Fibroblast of skin of scalp (primary cell): ENCODE measurements at places on chromosomes 4 and X.

DNA sequence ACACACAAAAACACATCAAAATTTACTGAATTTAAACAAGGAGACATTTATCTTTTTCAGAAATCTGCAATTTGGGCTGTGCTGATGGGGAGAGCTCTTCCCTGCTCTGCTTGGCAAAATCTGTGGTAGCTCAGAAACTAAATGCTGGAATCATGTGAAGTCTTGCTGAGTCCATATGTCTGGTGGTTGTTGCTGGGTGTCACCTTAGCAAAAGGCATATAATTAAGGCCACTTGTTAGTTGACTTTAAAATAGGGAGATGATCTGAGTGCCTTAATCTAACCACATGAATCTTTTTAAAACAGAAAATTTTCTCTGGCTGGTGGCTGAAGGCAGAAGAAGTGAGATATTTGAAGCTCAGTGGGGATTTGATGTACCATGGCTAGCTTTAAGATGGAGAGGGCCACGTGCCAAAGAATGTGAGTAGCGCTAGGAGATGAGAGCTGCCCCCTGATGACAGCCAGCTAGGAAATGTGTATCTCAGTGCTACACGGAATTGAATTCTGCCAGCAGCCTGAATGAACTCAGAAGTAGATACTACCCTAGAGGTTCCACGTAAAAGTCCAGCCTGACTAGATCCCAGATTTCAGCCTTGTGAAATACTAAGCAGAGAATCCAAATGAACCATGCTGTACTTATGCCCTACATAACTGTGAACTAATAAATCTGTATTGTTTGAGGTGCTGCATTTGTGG is 7.6 kb upstream of the GUF1 start:
- peak; percentile 10 for DNase-seq

DNA sequence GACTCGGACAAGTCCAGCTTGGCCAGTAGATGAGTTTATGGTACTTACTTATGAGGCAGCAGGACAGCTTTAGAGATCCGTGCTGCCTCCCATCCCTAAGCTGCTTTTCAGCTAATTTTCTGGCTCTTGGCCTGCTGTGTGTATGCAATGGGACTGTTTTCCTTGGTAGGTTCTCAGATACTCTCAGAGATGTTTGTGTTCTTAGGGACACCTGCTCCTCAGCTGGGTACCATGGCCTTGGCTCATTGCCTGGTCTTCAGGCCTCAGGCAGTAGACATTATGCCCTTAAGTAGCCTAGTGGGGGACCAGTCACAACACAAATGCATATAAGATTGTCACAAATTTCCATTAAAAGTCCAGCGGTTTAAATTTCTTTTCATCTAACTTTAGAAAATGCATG is 688.0 kb downstream of the PCDH7 start:
- DNase-seq: no peak

- DNase-seq: no peak
Observed at GRCh38 chr4:95929448-95930064, 89.7 kb downstream of the PDHA2 start.

- DNase-seq: peak; percentile 11
Observed at GRCh38 chr4:39062094-39062769, at the start of gene KLHL5. KLHL5 (plus strand) TSS chr4:39062232; CDS start chr4:39062653, 421 bp downstream.

DNA sequence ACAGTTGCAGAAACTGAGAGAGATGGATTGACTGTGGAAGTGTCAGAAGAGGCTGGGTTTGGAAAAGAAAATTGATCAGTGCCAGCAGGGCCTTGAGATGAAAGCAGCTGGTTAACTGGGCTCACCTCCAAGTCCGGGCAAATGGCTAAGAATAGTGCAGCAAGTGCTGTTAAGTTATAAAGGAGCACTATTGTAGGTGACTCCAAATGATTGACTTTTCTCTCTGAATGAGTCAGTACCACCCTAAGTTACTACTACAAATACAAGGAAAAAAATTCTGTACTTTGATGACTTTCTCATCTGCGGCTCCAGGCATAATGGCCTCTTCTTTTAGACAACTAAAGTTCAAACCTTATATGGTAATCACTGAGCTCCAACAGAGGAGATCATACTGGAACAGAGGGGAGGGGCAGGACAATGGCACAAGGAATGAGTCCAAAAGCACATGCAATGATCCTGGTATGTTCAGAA is 733.4 kb upstream of the INTU start:
- peak; percentile 98 for DNase-seq

GRCh38 chr4:160019936-160020335 is 917.1 kb downstream of the RAPGEF2 start:
- DNase-seq: no peak

DNA sequence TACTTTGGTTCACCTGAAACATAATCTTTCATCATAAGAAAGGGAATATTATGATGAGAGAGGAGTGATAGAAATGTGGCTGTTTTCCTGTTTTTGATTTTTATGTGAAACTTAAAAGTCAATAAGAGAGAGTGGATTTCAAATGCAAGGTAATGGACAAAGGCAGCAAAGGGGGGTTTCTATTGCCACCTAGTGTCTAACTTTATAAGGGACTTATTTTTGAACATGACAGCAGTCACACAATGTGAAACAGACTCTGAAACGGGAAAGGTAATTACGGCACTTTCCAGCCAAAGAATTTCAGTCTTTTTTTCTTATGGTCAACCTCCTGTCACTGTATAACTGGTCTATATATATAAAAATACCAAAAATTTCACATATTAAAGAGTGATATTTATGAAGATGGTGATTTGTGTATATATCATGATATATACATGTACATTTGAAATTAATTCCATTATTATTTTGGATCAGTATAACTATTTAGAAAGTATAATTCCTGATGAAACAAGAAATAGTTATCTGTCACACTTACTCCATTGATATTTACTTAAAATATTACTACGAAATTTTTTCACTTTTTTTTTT is 127.1 kb downstream of the FBXO8 start:
- DNase-seq: peak; percentile 45

- DNase-seq: no peak
Observed at GRCh38 chrX:154121961-154122360, 22.1 kb upstream of the OPN1LW start.

DNA sequence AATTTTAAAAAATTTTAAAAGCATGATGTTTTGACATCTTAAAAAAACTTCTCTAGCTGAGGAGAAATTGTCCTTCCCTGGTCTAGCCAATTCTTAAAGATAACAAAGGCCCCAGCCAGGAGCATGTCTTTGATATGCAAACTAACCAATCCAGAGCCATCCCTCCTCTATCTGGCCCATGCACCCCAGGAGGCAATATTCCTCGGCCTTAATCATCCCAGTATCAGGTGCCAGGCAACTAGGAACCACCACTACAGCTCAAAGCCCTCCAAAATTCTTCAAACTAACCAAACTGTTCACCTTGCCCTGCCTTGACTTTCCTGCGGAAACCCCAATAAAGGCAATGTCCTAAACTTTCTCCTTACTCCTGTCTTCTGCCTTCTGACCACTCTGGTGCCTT is 97.8 kb upstream of the USP9X start:
- DNase-seq: no peak

DNA sequence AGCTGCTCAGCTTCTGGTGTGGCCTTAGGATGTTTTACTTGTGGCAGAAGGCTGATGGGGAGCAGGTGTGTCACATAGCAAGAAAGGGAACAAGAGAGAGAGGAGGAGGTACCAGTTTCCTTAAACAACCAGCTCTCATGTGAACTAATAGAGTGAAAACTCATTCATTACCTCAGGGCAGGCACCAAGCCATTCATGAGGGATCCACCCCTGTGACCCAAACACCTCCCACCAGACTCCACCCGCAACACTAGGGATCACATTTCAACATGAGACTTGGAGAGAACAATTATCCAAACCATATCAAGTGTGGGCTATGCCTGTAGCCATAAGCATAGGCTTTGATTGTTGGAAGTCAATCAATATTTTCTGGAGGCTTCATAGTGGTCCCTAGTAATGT is 56.0 kb downstream of the GSX2 start:
- DNase-seq: no peak

DNA sequence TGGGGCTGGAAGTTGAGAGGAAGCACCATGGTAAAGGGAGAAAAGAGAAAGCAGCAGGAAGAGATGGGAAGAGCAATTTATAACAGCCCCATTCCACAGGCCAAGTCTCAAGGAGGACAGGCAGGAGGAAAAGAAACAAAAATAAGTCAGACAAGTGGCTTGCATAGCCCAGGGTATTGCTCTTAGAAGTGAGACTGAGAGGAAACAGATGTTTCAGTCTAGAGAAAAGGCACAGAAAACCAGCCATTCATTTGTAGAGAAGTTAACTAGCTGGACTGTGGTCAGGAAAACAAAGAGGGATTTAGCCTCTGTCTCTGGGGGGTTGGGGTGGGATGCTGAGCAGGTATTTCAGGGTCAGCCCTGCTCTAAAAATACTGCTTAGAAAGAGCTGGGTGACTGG is 175.0 kb upstream of the ARHGEF9 start:
- no peak for DNase-seq

DNA sequence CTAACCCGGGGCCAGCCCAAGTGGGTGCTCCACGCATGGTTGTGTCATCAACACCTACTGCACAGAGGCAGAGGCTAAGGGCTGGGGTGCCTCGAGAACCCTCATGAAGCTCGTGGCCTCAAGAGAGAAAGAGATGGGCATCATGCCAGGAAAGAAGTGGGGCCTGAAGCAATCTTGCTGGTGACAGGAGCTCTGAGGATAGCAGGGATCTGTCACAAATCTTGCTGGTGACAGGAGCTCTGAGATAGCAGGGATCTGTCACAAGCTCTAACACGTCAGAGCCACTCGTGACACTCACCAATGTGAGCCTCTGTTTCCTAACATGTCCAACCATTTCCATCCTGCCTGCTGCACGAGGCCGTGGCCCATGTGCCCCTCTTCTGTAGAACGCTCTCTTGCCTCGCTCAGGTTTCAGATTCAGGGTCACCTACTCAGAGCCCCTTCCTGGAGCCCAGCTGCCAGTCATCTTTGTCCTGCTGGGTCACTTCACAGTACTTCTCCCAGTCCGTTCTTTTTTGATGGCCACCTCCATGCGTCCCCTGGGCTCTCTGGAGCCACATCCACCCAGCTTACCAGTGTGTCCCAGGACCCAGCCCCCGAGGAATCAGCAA is 21.1 kb downstream of the PNMA6E start:
- DNase-seq: no peak

DNA sequence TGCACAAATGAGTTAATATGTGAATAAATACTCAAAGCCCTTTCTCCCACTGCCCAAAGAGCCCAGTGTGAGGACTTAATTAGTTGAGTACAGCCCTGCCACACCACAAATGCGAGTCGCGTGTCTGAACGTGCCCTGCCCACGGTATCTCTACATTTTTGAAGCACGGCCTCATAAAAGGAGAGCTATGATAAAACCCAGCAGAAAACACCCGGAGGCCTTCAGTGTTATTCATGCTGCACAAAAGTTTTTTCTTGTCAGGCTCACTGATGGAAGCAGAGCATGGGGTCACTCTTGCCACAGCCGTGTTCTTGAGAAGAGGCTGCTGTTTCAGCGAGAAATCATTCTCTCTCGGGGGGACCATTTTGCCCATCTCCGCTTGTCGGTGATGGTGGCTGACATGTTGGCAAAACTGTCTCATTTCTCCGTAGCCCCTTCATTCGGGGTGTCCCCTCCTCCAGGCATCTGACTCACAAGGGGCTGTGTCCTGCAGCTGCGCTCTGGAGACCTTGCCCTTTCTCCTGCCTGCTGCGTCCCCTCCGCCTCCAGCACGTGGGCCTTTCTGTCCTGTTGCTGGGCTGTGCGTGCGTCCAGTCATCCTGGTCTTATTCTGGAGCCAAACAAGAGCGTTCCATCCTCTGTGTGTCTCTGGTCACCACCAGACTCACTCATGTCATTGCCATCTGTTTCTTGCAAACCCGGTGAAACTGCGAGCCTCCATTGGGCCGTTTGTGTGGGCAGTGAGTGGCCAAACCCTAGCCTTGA is 88.8 kb downstream of the SORCS2 start:
- peak; percentile 69 for DNase-seq

- DNase-seq: no peak
Observed at GRCh38 chr4:34269613-34270012, 1974.7 kb downstream of the ARAP2 start.

GRCh38 chr4:55681430-55681829 is 45.3 kb upstream of the NMU start:
- no peak for DNase-seq

DNA sequence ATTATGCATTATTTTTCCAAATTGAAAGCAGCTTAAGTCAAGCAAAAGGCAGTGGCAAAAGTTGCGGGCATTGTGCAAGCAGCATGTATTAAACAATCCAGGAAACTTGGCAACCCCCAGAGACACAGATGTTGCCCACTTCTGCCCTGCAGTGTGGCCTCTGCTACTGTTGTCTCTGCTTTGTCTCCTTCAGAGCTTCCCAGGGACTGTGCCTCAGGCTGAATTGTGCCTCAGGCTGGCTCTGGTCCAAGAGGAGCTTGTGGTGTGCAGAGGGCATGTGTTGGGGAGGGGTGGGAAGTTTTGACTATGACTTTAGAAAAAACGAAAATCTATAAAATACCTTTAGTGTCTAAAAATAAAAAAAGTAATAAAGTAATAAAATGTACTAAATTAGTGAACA is 201.4 kb downstream of the CCSER1 start:
- DNase-seq: peak; percentile 41

DNA sequence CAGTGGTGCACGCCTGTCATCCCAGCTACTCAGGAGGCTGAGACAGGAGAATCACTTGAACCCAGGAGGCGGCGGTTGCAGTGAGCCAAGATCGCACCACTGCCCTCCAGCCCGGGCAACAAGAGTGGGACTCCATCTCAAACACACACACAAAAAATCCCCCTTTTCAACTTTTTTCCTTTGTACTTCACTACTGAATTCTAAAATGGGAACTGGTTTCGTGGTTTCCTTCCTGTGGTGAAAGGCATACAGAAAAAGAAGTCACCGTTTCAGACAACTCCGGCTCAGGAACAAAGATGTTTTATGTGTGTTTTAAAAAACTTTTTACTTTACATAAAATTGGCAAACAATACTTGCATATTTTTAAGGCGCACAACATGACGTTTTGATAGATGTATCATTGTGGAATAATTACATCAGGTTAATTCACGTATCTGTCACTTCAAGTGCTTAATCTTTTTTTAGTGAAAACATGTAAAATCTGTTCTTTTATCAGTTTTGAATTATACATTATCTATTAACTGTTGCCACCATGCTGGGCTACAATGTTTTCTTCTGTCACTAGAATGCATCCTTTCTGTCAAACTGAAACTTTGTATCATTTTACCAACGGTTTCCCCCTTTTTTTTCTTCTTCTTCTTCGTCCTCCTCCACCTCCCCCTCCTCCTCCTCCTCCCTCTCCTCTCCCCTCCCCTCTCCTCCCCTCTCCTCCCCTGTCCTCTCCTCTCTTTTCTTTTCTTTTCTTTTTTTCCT is 186.0 kb downstream of the CRLF2 start:
- DNase-seq: no peak

DNA sequence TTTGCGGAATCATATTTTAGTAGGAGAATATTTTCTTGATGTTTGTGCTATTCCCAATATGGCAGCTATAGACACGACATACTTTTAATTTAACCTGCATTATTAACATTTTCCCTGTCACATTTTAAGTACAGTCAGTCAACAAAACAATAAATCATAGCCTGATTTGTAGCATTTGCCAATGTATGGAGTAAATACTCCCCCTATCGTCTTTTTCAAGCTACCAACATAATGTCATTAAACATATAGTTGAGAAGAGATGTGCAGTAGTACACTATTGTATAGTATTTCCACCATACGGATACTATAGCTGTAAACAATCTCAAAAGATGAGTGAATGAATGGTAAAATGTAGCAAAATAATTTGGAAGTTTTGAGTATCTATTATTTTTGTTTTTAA is 303.7 kb upstream of the MAGEB2 start:
- DNase-seq: no peak
